ENCODE measurements at places on chromosomes 6 and 20.

- no peak for DNase-seq
Observed at GRCh38 chr6:81589465-81590313, 162.8 kb downstream of the TENT5A start.

DNA sequence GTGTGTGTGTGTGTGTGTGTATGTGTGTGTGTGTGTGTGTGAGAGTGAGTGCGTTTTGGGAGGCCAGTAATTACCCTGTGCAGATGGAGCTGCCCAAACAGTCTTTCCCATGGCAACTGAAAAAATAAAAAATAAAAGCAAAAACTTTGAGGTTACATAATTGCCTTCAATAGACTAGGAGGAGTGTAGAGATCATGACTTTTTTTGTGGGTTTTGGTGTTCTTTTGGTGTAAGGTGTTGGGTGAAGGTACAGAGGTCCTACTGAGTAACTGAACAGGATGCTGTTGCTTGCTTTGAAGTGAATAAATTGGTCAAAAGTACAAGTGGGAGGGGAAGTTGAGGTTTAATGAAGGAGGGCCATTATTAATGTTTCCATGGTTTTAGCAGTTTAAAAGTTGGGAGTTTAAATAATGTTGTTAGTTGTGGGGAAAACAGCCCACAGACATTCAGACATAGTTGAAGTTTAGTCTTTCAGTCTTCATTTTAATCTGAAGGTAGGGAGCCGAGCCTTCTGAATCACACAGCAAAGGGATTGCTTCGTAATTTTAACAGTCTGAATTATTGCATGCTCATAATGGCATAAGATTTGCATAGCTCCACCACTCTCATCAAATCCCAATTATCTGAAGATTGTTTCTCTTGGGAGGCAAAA lies 251.4 kb downstream of the PRL start:
- DNase-seq = no peak

GRCh38 chr6:159250633-159251032 lies 81.4 kb downstream of the FNDC1 start:
- no peak for DNase-seq

- DNase-seq = no peak
Observed at GRCh38 chr6:5128351-5128750, 43.2 kb downstream of the PPP1R3G start.

- peak; percentile 95 for DNase-seq
Observed at GRCh38 chr6:36546920-36547645, at the start of gene STK38. Gene STK38 (minus strand): TSS chr6:36547479. CDS start chr6:36540202, 7,277 bp downstream.
